ENCODE measurements at places on chromosomes 6 and 20.

DNA sequence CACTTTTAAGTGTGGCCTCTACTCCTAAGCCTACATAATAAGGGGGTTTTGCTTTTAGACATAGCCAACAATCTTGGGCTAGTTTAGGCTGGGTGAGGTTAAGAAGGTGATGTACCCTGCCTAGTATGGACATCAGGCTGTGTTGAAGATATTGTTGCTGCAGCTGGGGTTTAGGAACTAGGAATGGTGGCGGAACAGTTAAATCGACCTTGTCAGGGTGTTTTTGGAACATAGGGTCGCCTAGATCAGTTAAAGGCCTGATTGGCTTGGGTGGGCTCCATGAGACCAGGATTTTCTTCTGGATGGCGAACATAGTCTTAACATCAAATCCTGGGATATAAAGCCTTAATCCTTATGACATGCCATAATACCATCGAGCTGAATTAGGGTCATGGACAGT is 156.1 kb downstream of the TRIM27 start:
- no peak for DNase-seq

GRCh38 chr6:28001751-28002150 is 44.7 kb downstream of the OR2B6 start:
- no peak for DNase-seq

GRCh38 chr20:12317433-12317832 is 399.7 kb downstream of the BTBD3 start:
- DNase-seq: no peak

GRCh38 chr6:165573671-165574070 is 89.4 kb downstream of the PDE10A start:
- no peak for DNase-seq

- DNase-seq: no peak
Measured at GRCh38 chr20:20407891-20408805, 40.2 kb downstream of the INSM1 start.

DNA sequence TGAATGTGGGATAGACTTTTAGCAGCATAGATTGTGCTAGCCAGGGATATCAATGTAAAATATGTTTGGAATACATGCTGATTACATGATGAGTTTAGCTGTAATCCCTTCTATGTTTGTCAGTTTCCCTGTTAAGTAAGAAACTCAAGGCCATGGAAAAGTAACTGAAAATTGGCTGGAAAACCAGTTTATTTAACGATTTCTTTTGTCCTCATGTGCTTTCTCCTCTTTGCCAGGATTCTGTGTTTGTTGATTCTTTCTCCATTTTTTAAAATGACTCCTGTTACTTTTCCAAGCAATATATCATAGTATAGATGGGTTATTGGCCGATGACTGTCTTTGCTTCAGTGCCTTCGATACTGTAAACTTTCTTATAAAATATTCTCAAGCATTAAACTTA is 87.5 kb downstream of the SAMD5 start:
- DNase-seq: no peak
